COLO829 (cell line): ENCODE measurements at places on chromosomes 1 and 21.

DNA sequence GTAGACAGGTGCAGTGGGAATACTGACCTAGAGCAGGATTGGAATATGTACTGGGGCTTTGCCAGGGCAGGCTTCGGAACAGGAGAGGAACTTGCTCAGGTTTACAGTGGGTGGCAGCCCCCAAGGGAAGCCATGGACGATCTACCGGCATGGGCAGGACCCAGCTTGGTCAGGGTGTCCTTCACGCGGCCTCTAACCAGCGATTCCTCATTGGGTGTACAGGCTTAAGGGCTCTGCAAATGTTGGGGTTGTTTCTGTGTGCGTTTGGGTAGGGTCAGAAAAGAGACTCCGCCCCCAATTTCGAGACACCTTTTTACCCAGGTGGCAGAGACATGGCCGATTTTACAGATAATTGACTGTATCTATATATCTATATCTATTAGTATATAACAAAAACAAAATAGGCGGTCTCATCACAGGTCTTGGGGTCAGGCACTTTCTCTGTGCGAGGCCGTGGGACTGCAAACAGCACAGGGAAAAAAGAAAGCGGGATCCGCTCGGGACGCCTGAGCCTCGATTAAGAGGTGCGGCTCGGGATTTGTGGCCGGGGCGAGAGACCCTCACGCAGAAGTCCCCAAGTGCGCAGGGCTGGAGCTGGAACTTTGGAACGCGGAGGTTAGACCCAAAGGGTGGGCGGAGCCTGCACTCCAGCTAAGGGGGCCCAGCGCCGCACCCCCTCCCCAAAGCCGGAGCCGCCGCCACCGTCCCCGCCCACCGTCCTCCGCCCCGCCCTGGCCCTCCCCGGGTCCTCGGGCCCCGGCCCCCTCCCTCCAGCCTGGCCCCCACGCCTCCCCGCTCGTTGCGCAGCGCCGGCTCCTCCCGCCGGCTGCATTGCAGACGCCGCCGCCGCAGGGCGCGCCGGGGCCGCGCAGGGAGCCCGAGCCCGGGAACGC is 67.5 kb upstream of the VAMP3 start:
- no peak for DNase-seq

DNA sequence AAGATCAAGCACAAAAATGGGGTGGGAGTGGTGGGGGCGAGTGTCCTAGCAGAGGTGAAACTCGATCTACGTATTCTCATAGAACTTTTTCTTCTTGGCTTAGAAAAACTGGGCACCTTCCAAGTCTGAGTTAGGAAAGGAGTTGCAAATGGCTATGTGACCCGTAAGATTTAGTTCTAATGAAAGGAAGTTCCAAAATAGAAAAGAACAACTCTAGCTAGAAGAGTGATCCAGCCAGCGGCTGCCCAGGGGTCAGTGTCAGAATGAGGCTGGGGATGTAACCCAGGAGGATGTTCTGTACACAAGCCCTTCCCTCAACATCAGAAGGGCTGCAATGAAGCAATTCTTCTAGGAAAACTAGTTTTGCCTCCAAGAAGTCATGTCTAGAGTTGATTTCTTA is 5.2 kb downstream of the MTARC1 start:
- DNase-seq, result no peak

- no peak for DNase-seq
Observed at GRCh38 chr1:35223084-35223630, 30.2 kb upstream of the SFPQ start.

GRCh38 chr1:212488436-212489283 is 55.9 kb downstream of the NENF start:
- no peak for DNase-seq

DNA sequence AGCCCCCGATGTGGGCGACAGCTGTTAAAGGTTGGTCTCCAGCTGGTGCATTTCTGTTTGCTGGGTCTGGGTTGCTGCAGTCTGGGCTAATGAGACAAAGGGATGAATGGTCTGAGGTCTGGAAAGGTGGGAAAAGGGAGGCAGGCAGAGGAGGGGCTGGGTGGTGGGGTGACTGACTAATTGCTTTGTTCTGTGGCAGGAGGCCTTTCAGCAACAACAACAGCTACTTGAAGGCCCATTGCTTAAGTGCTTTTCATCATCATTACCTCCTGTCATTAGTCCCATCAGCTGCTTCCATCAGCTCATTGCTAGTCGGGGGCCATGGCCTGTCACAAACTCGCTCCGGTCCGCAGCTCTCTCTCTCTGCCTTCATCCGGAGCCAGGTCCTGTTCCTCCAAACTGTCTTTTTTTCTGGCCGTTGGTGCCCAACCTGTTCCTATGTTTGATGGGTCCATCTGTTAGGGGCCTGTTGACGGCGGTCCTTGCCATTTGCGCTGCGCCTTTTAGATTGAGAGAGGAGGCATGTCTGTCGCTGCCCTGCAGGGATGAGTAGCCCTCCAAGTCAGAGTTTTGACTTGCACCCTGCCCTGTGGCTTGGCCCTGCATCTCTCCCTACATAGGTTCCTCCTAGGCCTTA is 105.6 kb upstream of the PLXNA2 start:
- DNase-seq, result no peak

- DNase-seq, result no peak
Observed at GRCh38 chr21:37505963-37506362, 139.4 kb downstream of the DYRK1A start.

DNA sequence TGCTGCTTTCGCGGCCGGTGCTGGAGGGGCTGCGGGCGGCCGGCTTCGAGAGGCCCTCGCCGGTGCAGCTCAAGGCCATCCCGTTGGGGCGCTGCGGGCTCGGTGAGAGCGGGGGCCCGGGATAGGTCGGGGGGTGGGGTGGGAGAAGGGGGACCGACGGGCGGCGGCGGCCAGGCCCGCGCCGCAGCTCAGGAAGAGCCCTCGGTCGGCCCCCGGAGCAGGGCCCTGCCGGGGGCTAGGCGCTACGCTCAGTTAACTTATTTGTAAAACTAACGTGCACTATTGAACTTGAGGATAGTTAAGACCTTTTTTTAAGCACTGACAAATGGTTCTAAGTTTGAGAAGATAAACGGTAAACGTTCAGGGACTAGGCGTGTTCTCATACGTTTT is 418 bp downstream of the DDX20 start:
- no peak for DNase-seq

DNA sequence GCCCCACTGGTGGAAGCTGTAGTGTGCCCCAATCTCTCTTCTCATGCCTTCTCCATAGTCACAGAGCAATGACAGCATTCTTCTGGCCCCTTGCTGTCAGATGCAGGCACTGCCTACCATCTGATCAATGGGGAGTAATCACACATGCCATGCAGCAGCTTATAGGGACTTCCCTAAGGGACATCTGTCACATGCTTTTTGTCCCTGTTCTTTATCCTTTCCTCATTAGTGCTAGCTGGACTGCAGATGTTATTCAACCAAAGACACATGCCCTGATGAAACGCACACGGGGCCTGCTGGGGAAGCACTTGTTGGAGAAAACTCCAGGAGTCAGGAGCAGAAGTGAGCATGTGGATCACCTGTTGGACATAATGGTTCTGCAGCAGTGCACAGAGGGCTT is 108.7 kb downstream of the KCNJ15 start:
- DNase-seq, result no peak

DNA sequence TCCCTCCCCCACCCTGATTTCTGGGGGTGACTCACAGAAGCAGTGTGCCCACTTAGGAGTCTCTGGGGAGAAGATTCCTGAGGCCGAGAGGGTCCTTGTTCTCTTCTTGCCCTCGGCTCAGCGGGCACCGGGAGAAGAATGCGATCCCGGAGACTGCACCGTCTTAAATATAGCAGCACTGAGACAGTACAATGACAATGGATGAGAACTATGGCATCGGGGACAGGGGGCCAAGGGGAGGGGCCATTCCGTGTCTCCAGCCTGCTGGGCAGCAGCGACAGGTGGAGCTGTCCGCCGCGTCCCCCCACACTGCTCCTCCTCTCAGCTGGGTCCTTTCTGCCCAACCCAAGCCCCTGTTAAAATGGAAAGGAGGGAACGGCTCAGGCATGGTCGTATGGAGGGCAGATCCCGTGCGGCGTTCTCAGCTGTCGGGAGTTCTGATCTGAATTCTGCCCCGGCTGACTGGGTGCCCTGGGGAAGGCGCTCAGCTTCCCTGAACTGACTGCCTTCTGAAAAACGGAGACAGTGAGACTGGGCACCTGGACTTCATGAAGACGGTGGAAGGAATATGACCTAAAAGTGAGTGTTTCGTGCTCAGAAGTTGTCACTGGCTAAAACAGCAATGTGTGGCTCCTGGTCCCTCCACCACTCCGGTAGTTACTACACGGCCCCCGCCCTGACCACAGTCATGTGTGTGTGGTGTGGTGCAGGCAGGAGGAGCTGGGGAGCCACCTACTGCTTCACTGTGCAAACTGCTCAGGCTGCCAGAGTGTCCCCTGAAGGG is at the start of gene MYOM3:
MYOM3 (minus strand) TSS at position 140 of the 784 bp plus-strand sequence. CDS start 3,499 bp downstream, outside the sequence.
- DNase-seq, result peak; percentile 26

DNA sequence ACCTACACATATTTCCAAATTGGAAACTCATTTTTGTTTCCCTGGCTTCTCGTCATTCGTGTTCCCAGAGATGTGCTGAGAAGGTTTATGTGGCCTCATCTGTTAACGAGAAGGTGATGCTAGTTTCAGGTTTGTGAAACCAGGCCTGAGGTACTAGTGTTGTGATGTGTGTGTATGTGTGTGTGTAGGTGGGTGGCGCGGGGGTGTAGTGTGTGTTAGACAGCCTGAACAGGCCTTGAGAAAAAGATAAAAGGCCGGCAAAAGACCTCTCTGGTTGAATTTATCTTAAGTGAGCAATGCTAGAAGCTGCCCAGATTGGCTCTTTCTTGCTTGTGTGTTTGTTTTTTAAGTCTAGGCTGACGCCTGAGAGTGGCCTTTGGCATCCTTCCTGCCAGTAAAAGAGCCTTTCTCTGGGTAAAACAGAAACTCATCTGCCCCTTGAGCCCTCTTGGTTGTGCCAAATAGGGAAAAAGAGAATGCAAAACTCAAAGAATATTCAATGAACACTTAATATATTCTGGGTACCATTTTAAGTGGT is 65.8 kb upstream of the HSD17B7 start:
- DNase-seq, result no peak

DNA sequence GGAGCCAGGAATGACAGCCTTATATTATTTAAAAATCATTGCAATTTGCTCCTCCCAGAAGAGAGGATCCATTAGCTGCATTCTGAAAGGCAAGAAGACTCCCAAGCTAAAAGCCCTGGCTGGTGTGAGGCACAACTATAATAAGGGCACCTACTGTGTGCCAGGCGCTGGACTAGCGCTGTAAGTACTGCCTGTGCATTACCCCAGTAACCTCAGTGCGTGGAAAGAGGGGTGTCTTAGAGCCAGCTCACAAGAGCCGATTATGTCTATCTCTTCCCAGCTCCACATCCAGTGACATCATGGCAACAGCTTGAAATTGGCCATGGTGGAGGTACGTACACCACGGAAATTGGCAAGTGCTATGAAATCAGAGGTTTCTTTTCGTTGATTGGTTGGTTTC is 141.7 kb upstream of the IRF2BP2 start:
- DNase-seq, result no peak

DNA sequence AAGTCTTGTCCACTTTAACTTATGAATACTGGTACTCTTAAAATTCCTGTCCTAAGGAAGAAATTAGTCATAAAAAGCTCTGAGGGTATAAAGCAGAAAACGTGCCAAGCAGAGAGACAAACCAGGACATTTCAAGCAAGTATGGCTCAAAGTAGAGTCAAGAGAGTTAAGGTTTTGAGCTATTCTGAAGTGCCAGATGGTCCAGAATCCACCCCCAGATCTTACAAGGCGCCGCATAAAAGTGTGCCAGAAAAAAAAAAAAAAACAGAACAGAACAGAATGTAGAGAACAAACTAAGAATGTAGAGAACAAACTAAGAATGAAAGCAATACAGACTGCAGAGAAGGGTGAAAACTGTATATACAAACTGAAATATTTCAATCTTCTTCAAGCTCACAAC is 12.5 kb downstream of the EPS15 start:
- DNase-seq, result peak; percentile 45
